AG04449 (cell line): ENCODE measurements at places on chromosomes 5 and 9.

DNA sequence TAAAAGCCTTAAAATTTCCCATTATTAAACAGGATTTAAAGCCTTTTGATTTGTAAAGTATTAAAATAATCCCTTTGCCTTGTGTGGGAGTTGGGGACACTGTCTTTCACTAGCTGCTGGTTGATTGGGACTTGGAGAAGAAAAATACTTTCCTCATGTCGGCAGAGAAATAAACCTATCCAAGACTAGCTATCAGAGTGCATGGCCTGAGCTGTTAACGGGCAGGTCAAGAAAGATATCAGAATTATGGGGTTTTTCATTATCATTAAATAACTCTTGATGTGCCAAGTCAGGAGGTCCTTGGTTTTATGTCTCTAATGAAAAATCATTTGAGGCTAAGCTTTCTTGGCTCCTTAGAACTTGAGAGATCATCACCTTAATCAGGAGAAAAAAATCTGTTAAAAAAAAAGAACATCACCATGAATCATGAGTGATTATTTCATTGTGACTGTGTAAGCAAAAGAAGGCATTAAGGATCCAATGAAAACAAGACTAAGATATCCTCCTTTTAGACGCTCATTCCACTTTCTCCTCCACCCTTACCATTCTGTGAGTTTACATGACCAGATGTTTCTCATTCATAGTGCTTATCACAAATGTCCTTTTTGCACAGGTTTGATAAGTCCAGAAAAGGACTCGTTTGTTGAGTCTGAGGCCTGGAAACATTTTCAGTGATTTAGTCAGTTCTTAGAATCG lies 140.4 kb upstream of the EGFLAM start:
- no peak for DNase-seq

DNA sequence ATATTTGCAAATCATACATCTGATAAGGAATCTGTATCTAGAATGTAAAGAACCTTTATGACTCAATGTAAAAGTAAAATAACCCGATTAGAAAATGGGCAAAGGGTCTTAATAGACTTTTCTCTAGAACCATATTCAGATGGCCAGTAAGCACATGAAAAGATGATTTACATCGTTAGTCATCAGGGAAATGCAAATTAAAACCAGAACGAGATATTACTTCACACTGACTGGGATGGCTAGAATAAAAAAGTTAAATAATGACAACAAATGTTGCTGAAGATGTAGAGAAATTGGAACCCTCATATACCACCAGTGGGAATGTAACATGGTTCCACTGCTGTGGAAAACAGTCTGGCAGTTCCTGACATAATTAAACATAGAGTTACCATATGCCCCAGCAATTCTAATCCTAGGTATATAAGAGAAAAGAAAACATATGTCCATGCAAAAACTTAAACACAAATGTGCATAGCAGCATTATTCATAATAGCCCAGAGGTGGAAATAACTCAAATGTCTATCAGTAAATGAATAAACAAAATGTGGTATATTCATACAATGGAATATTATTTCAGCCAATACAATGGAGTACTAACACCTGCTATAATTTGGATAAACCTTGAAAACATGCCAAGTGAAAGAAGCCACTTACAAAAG lies 100.4 kb upstream of the MAMDC2 start:
- DNase-seq, result no peak

- DNase-seq, result no peak
Observed at GRCh38 chr5:100890461-100891008, 12.5 kb downstream of the ST8SIA4 start.

DNA sequence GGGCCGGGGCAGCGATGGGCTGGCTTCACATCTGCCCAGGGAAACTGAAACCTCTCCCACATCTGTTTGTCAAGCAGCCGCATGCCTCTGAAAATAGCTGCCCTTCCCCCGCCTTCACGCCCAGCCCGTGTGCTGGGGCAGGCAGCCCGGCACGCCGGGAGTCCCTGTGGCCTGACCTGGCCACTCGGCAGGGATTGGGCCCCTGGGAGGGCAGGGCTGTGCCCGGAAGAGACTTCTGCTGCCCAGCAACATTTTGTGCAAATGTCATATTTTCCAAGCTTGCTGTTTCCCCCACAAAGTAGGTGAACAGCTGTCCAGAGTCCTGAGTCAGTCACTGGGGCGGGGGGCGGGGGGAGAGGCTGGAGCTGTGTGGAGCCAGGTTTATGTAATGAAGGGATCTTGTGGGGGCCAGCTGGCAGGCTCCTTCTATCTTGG lies 8.2 kb downstream of the COL27A1 start:
- DNase-seq, result no peak

DNA sequence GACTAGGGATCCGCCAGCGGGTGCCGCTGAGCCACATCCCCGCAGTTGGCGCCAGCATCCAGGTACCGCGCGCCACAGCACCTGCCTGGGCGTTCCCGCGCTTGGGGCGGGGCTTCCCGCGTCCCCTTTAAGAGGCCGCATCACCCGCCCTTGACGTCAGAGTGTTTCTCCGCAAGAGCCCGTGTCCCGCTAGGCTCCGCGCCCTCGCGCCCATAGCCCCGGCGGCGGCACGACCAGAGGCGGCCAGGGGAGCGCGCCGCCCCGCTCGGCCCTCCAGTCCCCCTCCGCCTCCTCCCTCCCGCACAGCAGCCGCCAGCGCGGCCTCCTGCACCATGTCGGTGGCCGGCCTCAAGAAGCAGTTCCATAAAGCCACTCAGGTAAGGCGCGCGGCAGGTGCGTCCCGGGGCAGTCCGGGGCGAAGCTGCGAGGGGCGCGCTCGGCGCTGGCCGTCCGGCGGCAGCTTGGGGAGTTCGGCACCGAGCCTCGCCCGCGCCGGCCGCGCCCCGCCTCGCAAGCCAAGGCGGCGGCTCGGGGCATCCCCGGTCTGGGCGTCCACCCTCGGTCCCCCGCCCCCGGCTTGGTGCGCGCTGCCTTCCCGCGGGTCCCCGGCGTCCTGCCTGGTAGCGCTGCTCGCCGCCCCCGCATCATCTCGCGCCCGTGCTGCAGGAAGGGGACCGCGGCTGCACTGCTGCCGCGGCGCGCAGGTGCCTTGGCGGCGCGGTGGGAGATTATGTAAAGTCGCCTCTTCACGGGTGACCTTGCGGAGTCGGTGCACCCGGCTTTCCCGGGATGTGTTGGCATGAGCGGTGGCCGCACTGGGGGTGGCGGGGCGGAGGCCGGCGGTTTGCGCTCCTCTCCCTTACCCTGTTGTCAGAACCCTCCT lies at the start of gene SH3GL2:
Gene SH3GL2, plus strand, starts transcription at position 156 of the 883 bp plus-strand sequence.
- no peak for DNase-seq

DNA sequence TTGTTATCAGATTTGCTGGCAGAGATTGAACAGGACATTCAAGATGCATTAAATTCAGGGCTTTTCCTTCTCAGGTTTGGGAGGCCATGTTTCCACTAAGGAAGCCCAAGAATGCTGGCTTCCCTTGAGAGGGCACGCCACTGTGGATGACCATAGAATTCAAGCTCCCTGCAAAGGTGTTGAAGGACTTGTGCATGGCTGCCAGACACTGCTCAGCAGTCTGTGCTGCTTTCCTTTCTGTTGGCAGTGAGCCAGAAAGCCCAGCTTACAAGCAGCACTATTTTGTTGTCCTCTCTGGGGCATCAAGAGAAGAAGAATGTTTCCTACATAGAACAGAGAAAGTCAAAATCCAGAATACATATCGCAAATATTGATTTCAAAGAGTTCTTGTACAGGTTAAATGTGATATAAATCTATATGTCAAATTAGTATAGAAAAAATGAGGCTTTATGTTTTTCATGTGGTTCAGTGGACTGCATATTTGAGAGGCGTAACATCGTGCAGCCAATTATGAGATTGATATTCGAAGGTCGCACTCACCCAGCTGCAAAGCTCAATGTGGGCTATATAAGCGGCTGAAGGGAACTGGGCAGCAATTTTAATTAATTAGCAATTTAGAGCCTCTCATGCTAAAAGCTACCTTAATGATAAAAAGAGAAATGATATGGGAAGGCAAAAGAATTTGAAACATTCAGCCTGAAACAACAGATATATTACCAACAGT lies 103.1 kb upstream of the ISL1 start:
- DNase-seq, result no peak

- peak; percentile 4 for DNase-seq
Observed at GRCh38 chr9:15837079-15837679, 284.3 kb downstream of the CCDC171 start.

DNA sequence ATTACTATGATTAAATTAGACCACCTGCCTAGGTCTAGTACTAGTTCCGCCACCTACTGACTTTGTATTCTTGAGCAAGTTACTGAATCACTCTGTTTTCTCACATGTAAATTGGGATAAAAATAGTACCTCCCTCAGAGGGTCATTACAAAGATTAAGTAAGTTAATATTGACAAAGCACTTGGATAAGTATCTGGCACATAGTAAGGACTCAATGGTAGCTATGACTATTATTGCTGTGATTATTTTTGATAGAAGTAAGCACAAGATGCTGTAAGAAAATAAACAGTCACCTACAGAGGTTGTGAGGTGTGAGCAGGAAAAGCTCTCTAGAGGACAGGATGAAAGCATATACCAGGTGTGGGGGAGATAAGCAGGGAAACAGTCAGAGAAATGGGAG lies 173.1 kb upstream of the PAPPA start:
- DNase-seq, result no peak

GRCh38 chr5:166102947-166103346 lies 2188.5 kb upstream of the WWC1 start:
- DNase-seq, result no peak

GRCh38 chr9:93119953-93120845 lies 13.9 kb downstream of the NINJ1 start:
- DNase-seq, result no peak

DNA sequence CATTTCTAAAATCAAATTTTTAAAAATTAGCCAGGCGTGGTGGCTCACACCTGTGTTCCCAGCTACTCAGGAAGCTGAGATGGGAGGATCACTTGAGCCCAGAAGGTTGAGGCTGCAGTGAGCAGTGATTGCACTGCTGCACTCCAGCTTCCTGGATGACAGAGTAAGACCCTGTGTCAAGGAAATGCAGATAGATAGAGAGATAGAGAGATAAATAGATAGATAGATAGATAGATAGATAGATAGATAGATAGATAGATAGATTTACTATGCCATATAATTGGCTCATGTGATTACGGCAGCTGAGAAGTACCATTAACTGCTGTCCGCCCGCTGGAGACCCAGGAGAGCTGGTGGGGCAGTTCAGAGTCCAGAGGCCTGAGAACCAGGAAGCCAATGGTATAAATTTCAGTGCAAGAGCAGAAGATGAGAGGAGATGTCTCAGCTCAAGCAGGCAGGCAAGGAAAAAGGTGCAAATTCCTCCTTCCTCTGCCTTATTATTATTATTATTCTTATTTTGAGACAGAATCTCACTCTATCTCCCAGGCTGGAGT lies 13.0 kb upstream of the PTGES start:
- no peak for DNase-seq

- DNase-seq, result no peak
Observed at GRCh38 chr9:14277244-14277643, 36.7 kb downstream of the NFIB start.

DNA sequence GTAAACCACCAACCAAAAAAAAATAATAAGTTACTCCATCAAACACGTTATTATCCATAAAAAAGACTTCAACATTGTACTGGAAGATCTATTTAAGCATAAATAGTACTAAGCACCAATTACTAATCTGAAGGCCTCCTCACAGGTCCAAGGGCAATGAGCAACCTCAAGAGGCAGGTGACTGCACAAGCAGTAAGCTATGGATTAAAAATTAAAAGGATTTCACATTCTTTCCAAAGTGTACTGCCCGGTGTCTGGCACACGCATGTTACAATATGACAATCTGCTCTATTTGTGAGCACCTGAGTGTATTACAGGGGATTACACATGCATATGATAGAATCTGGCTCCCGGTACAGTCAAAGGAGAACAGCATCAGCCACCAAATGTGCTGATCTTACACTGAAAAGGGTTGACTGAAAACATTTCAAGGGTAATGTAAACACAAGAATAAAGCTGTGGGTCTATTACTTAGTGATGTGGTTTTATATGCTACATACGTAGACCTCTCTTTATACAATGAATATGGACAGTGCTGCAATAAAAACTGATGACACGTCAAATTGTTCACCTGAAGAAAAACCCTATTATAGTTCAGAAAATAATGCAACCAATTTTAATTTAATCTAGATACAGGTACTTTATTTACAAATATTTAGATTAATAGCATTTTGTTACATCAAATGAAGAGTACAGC lies 22.8 kb downstream of the RAB14 start:
- DNase-seq, result no peak

DNA sequence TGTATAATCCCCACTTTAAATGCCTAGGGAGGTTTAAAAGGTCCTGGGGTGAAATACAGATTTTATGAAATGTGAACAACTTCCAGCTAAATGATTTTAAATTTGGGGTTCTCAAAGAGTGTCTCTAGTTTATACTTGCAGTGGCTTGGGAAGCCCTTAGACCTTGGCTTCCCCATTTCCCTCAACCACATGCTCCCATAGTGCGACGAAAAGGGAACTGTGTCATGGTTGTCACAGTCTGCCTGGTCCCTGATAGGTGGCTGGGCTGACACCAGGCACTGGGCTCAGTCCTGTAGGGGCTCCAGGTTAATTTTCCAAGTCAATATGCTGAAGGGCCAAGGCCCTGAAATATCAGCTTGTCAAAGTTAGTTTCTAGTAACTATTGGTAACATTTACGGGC lies 10.4 kb upstream of the CXCL14 start:
- DNase-seq, result no peak

DNA sequence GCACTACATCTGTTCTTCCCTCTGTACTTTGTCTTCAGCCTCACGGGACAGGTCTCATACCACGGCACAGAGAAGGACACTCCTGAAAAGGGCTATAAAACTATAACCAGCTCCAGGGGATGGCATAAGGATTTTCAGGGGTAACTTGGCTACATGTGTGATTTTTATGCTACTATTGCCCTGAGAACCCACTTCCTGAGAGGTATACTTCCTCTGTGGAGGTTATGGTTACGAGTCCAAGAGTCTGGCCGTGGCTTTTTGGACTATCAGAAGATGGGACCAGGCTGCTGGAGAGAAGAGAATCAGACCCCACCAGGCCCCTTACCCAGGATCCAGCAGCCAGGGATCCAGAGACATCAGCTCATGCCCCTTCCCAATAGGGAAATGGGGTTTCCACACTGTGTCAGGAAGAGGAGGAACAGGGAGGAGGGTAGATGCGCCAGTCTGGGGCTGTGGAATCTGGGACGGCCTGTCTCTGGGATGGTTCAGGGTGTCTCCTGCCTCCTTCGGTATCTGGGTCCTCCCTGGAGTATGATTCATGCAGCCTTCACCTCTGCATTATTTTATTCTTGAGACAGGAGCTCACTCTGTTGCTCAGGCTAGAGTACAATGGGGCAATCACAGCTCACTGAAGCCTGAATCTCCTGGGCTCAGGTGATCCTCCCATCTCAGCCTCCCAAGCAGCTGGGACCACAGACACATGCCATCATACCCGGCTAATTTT lies 29.7 kb downstream of the WHRN start:
- no peak for DNase-seq

- DNase-seq, result no peak
Observed at GRCh38 chr5:65821966-65822365, 100.0 kb downstream of the NLN start.
